ENCODE measurements at places on chromosomes 2 and 18.

- no peak for DNase-seq
These were observed 384.7 kb upstream of the ZEB2 start for GRCh38 chr2:144904612-144905011.

DNA sequence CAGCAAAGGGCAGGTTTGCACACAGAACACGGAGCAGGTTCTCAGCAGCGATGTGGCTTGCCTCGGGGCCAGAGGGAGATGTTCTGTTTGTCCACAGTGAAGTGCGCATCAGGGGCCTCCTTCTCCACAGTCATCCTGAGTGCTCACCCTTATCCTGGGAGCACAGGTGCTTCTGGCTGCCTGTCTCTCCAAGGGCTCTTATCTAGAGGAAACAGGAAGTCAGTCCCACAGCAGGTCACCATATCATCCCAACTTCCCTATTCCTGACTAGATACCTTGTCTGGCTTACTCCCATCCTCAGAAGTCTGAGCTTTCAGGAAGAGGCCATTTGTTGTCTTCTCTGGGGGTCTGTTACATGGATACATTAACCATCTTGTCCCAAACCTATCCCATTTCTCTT, at the start of gene CD207:
Gene CD207 (minus strand): TSS at position 174 of the 400 bp plus-strand sequence. CDS start 40 bp downstream, at position 134.
- DNase-seq: no peak

GRCh38 chr2:239288951-239289511, 111.8 kb downstream of the HDAC4 start:
- DNase-seq: no peak

DNA sequence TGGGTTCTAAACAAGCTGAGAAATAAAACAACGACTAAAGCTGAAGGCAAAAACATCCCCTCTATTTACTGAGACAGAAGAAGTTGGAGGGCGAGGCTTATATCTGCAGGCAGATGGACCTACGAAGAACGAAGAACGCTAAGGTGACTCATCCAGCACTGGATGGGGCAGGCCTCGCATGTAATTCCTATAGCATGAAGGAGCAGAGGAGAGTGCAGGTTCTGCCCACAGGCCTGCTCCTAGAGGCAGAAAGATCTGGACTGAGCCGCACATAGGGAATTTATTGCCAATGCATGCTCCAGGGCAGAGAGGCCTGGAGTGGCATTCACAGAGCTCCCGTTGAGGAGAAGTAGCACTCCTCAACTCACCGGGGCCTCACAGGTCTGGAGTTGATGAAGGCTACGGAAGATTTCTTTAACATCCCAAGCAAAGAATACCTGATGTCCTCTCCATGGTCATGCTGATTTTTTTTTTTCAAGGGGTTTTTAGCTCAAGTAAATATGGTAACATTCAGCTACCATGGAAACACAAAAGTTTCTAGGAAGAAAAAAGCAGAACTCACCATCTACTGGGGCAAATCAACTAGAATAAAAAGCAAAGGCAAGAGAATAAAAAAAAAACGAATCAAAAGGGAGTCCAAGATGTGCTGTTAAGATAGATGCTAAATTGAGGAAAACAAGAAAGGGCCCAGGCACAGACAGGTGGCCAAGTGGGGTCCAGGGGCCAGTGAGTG, 10.4 kb upstream of the METTL21A start:
- no peak for DNase-seq

DNA sequence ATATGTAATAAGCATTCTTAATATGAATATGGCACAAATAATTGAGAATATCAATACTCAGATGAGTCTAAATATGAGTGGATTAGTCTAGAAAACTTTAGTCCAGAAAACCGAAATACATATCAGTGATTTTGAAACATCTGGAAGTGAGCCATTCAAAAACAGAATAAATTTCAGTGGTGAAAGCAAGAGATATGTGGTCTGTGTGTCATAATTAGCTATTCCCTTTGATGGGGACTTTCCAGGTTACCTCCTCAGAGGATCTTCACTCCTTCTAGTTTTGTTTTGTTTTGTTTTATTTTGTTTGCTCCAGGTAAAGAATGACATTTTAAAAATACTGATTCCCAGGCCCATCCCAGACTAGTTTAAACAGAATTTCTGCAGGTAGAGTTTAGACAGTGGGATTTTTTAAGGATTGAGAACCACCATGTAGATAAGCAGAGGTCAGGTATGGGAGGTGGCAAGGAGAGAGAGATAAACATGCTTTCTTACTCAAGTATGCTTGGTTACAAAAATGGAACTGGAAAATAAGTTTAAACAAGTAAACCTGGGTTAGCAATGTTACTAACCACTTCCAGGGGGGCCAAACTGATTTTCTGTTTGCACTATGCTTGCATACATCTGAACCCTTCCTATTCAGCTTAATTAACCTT, 70.7 kb downstream of the NABP1 start:
- no peak for DNase-seq
